Activated CD8-positive, alpha-beta T cell treated with anti-CD3 and anti-CD28 coated beads, Interleukin-2, amount 10 ng/mL, durations not matched to agents 7 days and 5 days (primary cell): ENCODE measurements at places on chromosomes 2 and 18. TPM values are rescaled to one million over a fixed set of nuclear protein-coding genes. Genes with fewer than 3 reads are reported as not detected.

The OSGEPL1 gene
- total RNA-seq, result 8.5 TPM

The SLC4A3 gene
- not detected for total RNA-seq

GRCh38 chr2:74945788-74946331 is 12.6 kb upstream of the POLE4 start:
- no peak overlapping the region for H3K27ac ChIP-seq
- peaks cover 19% of the 10 kb centered on the region for H3K4me1 ChIP-seq
- H3K27me3 ChIP-seq, result peaks cover 6% of the 10 kb centered on the region
- no peak overlapping the region for H3K4me3 ChIP-seq
- DNase-seq, result no peak

DNA sequence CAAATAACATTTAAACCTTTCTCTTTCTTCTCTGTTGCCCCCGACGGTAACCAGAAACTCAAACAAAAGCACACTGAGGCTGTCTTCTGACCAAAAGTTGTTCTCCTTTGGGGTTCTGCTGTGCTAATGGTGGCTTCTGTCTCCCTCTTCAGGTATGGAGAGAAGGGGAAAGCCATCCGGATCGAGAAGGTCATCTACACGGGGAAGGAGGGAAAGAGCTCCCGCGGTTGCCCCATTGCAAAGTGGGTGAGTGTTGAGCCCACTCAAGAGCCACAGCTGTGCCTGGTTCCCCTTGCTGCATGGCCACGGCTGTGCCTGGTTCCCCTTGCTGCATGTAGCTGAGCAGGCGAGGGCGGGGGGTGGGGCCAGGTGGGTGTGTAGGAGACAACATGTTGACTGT is 67.4 kb downstream of the BOLA3 start:
- no peak overlapping the region for H3K27ac ChIP-seq
- no peak overlapping the region for H3K4me3 ChIP-seq
- no peaks in the 10 kb centered on the region for H3K27me3 ChIP-seq
- peaks cover 31% of the 10 kb centered on the region for H3K36me3 ChIP-seq
- no peaks in the 10 kb centered on the region for H3K4me1 ChIP-seq
- no peak for DNase-seq

GRCh38 chr2:228839421-228839876 is 431.6 kb downstream of the PID1 start:
- no peak overlapping the region for H3K27ac ChIP-seq
- H3K27me3 ChIP-seq, result no peaks in the 10 kb centered on the region
- no peak for DNase-seq
- H3K4me1 ChIP-seq, result no peaks in the 10 kb centered on the region
- H3K36me3 ChIP-seq, result no peaks in the 10 kb centered on the region

GRCh38 chr2:137837830-137838229 is 126.4 kb upstream of the HNMT start:
- no peak overlapping the region for H3K4me3 ChIP-seq
- no peaks in the 10 kb centered on the region for H3K4me1 ChIP-seq
- no peaks in the 10 kb centered on the region for H3K36me3 ChIP-seq
- H3K27ac ChIP-seq, result no peak overlapping the region
- no peaks in the 10 kb centered on the region for H3K27me3 ChIP-seq

DNA sequence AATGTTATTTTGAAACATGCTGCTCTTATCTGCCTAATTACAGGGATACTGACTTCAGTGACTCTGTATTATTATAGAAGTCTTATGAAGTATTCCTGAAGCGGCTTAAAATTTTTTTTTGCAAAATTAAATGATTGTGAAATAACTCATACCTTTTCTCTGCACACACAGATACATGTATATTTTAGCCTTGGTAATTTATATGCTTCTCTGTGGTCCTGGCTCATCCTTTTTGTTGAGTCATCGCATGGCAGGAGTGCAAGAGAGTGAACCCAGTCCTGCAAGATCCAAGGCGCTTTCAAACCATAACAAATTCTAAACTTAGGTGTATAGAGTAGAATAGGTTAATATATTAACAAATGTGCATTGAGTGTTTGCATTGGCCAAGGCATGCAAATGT is 8.6 kb downstream of the CCNT2 start:
- no peak overlapping the region for H3K4me3 ChIP-seq
- H3K27me3 ChIP-seq, result no peaks in the 10 kb centered on the region
- H3K4me1 ChIP-seq, result peaks cover 52% of the 10 kb centered on the region
- H3K27ac ChIP-seq, result no peak overlapping the region
